ENCODE measurements at places on chromosomes 16 and 17.

- no peak for DNase-seq
These were observed 1.4 kb downstream of the SOX9 start for GRCh38 chr17:72122010-72122764.

GRCh38 chr17:54901230-54901822 lies 674 bp downstream of the TOM1L1 start:
- no peak for DNase-seq

- DNase-seq = no peak
These were observed 45.4 kb downstream of the NDEL1 start for GRCh38 chr17:8481089-8481488.

- DNase-seq = no peak
These were observed 17.0 kb downstream of the FAM117A start for GRCh38 chr17:49746791-49747490.

DNA sequence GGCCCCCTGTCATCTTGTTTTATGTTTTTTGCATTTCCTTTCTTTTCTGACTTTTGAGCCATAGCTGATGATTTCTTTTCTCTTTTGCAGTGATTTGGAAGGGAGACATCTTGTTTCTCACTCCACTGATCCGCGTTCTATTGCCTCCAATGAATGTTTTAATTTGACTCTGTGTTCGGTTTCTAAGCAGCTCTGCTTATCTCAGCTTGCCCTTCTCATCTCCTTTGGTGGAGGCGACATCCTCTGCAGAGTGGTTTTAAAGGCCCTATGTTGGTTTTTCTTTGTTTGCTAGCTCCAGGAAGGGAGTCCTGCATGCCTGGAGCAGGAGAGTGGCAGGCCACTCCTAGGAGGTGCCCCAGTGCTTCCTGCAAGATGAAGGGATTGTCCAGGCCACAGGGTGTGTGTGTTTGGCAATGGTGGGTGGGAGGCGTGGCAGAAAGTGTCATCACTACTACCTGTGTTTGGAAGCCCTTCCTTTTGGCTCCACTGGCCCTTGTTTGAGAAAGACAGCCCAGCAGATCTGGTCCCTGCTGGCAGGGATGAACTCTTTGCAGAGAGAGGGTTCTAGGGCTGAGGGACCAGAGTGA lies 13.6 kb downstream of the SMPD3 start:
- no peak for DNase-seq

GRCh38 chr17:20206591-20206990 lies 197.4 kb downstream of the SPECC1 start:
- no peak for DNase-seq

DNA sequence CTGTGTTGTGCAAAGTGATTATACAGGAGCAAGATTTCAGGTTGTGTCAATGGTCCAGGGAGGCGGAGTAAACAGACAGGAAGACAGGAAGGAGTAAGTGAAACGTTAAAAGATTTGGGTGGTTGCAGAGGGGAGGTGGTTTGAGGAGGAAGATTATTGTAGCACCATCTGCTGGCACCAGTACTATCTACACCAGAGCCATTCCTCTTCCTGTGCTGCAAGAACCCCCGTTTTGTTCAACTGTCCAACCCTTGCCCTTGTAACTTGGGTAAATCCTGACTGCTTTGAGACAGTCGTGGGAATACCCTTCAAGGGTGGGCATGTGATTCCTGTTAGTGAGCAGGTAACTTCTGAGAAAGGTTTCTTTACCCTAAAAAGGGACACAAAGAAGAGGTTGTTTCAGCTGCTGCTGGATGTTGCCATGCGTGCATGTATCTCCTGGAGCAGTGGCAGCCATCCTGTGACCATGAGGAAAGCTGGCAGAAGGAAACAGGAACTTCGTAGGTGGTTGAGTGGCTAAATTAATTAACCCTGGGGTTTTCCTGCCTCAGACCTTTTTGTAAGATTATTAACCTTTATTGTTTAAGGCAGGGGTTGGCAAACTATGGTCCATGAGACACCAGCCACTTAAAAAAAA lies 124.1 kb downstream of the PRKCA start:
- peak; percentile 21 for DNase-seq

GRCh38 chr16:69443927-69444631 lies 19.7 kb downstream of the CYB5B start:
- no peak for DNase-seq

All from activated T-cell treated with anti-CD3 and anti-CD28 coated beads for 48 hours (primary cell).